ENCODE measurements at places on chromosomes 7 and 10.

DNA sequence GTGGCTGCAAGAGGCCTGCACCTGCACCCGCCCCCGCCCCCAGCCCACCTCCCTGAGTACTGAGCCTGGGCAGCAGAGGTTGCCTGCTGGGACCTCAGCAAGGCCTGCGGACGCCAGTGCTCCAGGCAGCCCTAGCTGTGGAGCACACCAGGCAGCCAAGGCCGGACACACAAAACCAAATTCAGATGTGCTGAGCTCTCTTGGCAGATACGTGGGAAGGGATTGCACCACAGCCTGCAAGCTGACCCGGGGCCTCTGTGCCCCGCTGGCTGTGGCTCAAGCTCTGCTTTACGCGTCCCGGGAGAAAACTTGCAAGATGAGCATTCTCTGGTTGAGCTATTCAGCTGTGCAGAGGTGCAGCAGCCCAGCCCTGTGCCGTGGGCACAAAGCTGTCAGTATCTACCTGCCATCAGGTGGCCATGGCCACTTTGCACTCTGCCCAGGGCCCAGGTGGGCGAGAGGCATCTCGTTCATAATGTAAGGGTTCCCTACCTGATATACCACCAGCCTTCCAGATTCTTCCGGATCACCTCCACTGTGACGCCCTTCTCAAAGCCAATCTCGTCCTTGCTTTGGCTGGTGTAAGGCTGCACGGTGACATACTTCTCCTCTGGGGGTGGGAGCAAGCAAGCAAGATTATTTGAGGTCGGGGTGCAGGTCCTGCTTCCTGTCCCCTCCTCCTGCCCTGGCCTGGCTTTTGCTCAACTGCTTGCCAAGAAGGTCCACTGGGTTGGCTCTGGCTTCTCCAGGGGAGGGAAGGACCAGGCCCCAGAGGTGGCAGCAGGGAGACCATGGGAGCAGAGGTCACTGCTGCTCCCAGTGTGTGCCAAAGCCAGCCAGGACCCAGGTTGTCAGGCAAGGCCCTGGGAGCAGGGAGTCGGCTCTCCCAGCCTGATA lies 123.4 kb downstream of the NEURL1 start:
- H3K4me3 ChIP-seq, result no peak overlapping the region
- no peaks in the 10 kb centered on the region for H3K27me3 ChIP-seq
- H3K27ac ChIP-seq, result no peak overlapping the region
- peaks cover 22% of the 10 kb centered on the region for H3K4me1 ChIP-seq

- H3K27me3 ChIP-seq, result no peaks in the 10 kb centered on the region
- peaks cover 11% of the 10 kb centered on the region for H3K4me1 ChIP-seq
- H3K27ac ChIP-seq, result no peak overlapping the region
- no peak for DNase-seq
- H3K36me3 ChIP-seq, result no peaks in the 10 kb centered on the region
These were observed 59.7 kb downstream of the ZNF467 start for GRCh38 chr7:149713731-149714068.

GRCh38 chr10:29873941-29874484 lies 185.4 kb downstream of the JCAD start:
- H3K27ac ChIP-seq, result peak overlapping the region; percentile 5
- H3K4me3 ChIP-seq, result no peak overlapping the region

DNA sequence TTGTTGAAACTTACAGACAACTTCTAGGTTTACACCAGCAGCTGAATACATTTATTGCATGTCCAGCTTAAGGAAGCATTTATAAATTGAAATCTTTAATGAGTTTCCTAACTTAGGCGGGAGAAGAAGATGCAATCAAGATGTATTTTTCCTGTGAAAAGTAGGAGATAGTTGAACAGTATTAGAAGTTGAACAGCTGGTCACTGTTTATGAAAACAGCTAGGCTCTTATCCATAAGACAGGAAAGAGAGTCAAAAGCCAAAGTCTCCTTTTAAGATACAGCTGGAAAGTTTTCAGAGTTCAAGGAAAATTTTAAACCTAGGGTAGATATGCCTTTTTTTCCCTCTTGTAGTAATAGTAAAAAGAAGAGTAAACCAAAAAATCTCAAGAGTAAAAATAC lies 236.1 kb upstream of the FERD3L start:
- H3K27me3 ChIP-seq, result no peaks in the 10 kb centered on the region
- no peaks in the 10 kb centered on the region for H3K36me3 ChIP-seq
- H3K27ac ChIP-seq, result no peak overlapping the region
- H3K4me3 ChIP-seq, result no peak overlapping the region
- no peak for DNase-seq
- peaks cover 9% of the 10 kb centered on the region for H3K4me1 ChIP-seq

- H3K27ac ChIP-seq, result no peak overlapping the region
- no peaks in the 10 kb centered on the region for H3K4me1 ChIP-seq
- peaks cover 16% of the 10 kb centered on the region for H3K36me3 ChIP-seq
- no peak overlapping the region for H3K4me3 ChIP-seq
- H3K27me3 ChIP-seq, result no peaks in the 10 kb centered on the region
- DNase-seq, result no peak
These were observed 12.4 kb upstream of the ZNF777 start for GRCh38 chr7:149473251-149473650.

- no peaks in the 10 kb centered on the region for H3K36me3 ChIP-seq
- no peaks in the 10 kb centered on the region for H3K27me3 ChIP-seq
These were observed 287.2 kb downstream of the PTPRN2 start for GRCh38 chr7:158300427-158300826.

DNA sequence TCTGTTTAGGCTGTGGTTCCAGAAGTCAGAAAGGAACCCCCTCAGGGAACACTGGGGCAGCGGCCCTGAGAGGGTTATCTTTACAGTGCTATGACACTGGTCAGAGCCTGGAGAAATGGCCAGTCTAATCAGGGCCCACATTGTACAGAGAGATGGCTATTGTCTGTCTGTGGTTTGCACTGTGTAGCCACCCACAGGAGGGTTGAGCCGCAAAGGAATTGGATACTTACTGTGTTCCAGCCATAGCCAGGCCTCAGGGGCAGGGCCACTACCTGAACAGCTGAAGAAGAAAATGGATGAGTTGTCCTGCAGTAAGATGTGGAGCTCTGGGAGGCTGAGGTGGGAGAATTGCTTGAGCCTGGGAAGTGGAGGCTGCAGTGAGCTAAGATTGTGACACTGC lies 47.5 kb upstream of the PODXL start:
- H3K27ac ChIP-seq, result no peak overlapping the region
- no peak overlapping the region for H3K4me3 ChIP-seq
- H3K4me1 ChIP-seq, result peaks cover 13% of the 10 kb centered on the region
- H3K36me3 ChIP-seq, result no peaks in the 10 kb centered on the region
- no peak for DNase-seq

GRCh38 chr7:134637934-134638719 lies 8.5 kb upstream of the BPGM start:
- no peak overlapping the region for H3K27ac ChIP-seq
- no peak overlapping the region for H3K4me3 ChIP-seq
- H3K4me1 ChIP-seq, result no peaks in the 10 kb centered on the region
- no peak for DNase-seq

Data from astrocyte (in vitro differentiated cells and primary cell).